ENCODE measurements at places on chromosomes 1 and 21.

DNA sequence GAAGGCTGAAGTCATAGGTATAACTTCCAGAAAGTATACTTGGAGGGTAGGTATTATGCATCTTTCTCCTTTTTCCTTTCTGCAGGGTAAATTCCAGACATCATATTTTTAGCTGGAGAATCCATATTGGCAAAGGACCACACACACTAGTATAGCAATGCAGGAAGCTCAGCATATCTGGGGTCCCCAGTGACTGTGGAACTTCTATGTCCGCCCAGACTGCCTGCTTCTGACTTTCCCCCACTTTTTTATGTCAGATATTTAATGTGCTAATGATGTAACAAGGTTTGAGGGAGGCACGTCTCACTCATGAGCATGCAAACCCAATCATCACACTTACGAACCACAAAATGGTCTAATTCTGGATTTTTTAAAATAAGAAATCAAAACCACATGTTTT lies 90.4 kb downstream of the BACH1 start:
- no peak for DNase-seq

DNA sequence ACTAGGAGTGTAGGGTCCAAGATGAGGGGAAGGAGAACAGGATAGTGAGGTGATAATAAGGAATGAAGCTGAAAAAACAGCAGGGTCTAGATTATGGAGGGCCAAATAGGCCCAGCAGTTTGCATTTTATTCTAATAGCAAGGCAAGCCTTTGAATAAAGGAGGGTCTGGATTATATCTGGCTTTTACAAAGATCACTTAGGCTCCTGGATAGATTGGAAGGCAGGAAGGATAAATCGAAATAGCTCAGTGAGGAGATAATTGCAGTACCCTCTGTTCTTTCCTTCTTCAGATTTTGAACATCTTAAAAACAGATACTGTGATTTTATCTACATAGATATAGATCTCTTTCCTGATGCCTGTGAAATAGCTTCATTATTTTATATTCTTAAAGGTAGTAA lies 53.8 kb upstream of the PTGFR start:
- DNase-seq: no peak

DNA sequence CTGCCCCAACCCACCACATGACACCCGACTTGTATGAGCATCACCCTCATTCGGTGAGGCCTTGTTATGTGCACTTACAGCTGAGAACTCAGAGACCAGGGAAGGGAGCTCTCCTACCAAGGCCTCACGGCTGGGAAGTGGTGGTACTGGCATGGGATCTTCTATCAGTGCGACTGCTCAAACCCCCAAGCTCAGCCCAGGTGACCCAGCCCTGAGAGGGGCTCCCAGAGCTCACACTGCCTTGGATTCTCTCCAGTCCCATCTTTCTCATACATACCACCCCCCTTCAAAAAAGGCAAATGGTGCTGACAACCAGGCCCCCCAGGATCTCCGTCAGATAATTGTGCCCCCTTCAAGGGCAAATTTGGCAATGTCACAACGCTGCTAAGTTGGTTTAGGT lies 777 bp upstream of the PLA2G2F start:
- no peak for DNase-seq

GRCh38 chr21:20646431-20647165 lies 351.6 kb upstream of the NCAM2 start:
- DNase-seq: no peak

DNA sequence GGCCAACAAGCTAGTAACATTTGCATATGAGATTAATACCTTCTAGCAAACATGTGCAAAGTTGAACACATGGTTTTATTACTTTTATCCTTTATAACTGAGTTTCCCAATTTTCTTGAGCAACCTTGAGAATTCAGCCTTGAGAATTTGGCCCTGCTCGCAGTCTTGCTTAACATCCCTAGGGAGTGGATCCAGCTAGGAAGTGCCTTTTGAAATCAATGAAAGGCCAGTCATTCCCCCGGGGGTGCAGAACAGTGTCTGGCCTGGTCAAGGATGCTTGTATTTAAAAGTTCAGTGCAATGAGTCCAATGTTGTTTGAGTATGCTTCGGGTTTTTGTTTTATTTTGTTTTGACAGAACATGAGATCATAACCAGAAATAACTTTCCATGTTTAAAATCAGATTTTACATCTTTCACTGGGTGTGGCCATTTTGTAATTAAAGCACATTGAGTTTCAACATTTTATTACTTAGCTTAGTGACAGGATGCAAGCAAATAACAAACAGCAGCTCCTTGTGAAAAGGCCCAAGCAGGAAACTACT lies 16.7 kb downstream of the PALMD start:
- no peak for DNase-seq

DNA sequence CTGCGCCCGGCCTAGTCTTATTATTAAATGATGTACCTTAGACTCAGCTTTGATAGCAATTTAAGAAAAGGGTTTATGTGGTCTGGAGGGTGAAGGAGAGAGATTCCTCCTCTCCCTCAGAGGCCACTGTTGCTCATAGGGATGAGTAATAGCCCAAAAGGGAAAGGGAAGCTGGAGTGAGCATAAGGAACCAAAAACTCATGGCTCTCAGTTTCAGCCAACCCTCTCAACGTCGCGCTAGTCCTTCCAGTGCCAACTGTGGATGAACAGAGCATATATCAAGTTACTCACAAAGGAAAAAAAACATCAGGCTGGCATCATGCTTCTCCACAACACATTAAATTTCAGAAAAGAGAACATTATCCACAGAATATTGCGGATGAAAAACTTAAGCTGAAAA lies 8.3 kb upstream of the GPR89B start:
- no peak for DNase-seq

- DNase-seq: no peak
These were observed 21.3 kb downstream of the RGS4 start for GRCh38 chr1:163090321-163090945.

DNA sequence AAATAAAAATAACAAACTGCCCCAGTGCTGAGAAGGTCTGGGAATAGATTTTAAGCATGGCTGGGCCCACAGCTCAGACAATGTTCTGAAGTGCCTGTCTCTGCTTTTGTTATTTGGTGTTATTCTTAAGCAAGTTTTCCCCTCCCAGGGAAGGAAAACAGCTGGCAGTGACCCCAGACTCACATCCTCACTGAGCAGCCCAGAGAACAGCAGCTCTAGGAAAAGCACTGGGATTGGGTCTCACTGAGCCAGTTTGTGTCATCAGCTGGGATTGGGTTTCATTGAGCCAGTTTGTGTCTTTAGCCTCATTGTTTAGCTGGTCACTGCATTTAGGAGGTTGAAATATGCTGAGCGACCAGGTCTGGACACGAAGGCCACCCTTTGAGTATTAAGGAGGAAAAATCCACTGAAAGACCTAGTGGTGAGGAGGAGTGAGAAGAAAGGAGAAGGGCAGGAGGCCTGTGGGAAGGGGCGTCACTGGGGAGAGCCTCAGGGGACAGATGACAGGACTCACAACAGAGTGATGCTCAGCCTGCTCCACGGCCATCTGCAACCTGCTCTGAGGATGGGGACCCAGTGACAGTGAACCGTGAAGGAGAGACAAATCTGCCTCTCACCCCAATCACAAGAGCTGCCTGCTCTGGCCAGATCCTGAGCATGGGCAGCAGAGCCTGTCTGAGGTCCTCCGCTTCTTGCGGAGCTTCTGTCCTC lies 103.8 kb downstream of the TOMM20 start:
- DNase-seq: no peak

DNA sequence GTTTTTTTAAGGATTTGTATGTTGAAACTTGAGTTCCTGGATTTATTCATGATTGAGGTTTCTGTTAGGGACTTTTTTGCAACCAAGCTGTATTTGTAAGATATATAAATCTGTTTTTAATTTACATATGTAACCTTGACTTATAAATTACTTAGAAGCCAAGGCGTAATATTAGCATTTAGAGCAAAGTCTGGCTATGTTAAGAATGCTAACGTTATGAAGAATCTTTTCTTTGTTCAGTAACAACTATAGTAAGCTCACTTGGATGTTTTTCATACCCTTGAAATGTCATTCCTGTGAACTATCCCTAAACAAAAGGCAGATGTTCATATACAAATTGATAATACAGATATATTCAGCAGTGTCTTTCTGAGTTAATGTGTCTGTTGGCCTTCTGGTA lies 155.3 kb downstream of the MAGI3 start:
- no peak for DNase-seq

DNA sequence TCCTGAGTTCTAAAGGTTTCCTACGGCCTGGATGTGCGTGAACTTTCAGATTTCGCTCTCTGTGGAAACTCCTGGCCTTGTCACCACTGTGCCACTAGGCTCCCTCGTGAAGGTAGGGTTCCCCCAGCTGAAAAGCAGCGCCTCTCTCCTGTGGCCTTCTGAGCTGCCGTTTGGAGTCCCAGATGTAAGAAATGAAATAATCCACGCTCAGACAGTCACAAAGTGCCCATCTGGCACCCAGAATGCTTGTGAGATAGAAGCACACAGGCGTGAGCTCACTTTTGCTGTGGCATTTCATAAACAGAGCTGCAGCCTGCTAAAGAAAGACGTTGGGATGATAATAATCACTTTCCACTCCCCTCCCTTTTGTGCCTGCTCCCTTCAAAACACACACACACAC lies 65.8 kb downstream of the LMO4 start:
- DNase-seq: no peak

- no peak for DNase-seq
These were observed 154.9 kb downstream of the ST6GALNAC3 start for GRCh38 chr1:76229279-76230005.

- no peak for DNase-seq
These were observed 1.1 kb downstream of the WARS2 start for GRCh38 chr1:119139403-119139802.

- DNase-seq: no peak
These were observed 17.6 kb upstream of the MAPKAPK2 start for GRCh38 chr1:206666954-206667665.

DNA sequence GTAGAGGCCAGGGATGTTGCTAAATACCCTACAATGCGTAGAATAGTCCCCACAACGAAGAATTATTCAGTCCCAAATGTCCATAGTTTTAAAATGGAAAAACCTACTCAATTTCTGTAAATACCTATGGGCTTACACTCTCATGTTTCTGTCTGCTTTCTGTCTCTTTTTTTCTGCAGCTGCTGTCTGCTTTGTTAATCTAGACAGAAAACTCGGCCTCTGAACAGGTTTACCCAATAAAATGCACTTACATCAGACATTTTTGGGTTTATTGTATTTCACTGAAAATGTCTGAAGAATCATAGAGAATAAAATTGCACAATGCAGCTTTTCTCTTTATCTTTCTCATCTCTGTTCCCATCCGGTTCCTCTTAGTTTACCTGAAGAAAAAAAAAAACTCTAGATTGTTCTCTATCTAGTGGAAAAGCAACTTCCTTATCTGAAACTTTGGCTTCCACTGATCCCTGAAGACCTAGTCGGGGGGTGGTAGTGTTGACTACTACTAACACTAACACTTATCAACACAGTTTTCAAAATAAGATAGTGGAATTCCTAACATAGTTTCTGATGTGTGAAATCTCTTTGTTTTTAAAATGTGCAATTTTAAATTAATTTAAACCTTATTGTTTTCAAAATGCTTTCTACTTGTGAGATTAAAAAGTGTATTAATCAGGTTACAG lies 76.9 kb upstream of the CCDC190 start:
- no peak for DNase-seq

DNA sequence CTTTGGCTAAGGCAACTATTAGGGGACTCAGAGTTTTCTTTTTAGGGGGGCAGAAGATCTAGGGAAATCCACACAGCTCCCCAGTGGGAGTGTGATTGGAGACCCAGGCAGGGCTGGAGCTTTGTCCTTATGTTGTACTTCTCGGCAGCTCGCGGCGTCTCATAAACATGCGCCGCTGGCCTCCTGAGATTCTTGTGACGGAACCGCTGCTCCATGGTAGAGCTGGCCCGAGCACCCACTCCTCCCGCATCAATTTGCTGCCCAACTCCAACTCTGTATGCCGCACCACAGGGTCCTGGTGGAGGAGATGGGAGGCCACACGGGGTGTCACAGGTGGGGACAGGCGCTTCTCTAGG lies 143.9 kb downstream of the GALNT2 start:
- DNase-seq: no peak

DNA sequence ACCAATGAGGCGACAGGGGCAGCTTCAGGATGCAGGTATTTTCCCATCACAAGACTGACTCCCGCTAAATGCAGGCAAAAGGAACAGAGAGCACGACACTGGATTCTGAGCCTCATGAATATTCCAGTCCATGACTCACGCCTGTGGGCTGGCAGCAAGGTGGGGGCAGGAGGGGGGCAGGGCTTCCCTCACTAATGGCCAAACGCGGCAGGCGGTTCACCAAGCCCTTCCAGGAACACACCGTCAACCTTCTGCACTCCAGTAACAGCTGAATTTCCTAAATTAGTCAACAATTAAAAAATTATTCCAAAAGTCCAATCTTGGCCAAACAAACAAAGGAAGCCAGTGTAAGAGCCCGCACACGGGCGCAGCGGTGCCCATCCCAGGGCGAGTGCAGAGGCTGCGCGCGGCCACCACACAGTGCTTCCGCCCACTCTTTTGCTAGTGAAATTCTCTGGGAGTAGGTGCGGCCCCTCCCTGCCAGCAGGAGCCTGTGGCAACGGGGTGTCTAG lies 12.5 kb upstream of the GPR153 start:
- DNase-seq: no peak

GRCh38 chr1:31248276-31248675 lies 8.6 kb upstream of the NKAIN1 start:
- no peak for DNase-seq

DNA sequence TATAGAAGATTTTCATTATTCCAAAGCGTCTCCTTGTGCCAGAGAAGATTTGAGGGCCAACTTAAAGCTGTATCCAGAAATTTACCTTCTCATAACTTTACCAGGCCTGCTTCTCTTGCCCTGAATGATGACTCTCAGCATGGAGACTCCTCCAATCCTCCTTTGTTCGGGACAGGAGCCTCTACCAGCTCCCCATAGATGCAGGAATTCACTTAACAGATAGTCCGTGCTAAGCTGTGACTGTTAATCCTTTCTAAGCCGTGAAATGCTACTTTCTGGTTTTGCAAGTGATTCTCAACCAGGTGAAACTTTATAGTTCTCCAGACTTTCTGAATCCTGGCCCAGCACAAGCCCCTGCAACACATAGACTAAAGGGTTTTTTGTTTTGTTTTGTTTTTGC lies 31.8 kb upstream of the KCND3 start:
- no peak for DNase-seq

DNA sequence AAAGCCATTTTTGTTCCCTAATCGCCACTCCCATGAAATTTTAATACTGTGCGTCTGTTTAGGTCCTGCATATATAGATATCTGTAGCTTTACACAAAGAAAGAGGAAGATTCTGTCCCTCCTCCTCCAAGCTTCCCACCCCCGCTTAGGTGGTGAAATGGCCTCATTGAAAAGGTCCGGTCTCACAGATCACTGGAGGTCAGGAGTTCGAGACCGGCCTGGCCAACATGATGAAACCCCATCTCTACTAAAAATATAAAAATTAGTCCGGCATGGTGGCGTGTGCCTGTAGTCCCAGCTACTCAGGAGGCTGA lies 20.9 kb downstream of the SLC2A7 start:
- no peak for DNase-seq

Measured in stimulated activated CD8-positive, alpha-beta memory T cell treated with anti-CD3 and anti-CD28 coated beads, Interleukin-4, amount 100 ng/mL, for 24 hours (primary cell).